Natural killer cell treated with Interleukin-12 subunit alpha and Interleukin-12 subunit beta and Interleukin-15 and Interleukin-18, amount 100 ng/mL, for 72 hours (primary cell): ENCODE measurements at places on chromosomes 5 and 9.

DNA sequence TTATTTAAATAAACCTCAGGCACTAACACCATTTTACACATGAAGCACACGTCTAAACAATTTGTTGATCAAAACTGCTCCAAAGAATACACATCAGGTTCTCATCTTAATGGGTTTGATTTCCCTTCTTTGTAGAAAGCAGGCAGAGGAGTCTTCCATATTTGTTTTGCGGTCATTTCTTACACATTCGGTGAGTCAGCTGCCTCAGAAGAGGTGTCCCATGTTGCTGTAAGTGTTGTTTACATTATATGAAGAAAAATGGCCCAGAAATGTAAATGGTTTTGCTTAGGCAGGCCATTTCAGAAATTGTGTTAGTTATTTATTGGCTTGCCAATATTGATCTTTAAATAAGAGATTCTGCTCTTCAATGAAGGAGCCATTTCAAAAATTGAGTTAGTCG lies 325.8 kb downstream of the TENT4A start:
- DNase-seq = no peak

DNA sequence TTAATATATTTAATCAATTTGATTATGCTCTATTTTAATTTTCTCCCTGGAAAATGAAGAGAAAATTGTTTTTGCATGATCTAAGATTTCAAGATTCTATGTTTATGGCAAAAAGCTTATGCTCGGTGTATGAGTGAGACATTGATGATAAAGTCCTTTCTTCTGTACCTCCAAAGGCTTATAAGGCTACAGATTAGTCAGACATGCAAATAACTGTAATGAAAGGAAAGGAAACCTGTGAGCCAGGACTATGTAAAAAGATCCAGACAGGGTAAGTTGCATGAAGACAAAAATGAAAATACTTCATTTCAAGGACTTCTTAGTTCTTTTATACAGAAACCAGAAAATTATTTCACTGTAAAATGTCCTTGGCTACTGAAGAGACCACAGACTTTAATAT lies 52.2 kb upstream of the EDIL3 start:
- no peak for DNase-seq

- DNase-seq = no peak
These were observed 123.0 kb downstream of the ADAMTSL1 start for GRCh38 chr9:18596920-18597319.

DNA sequence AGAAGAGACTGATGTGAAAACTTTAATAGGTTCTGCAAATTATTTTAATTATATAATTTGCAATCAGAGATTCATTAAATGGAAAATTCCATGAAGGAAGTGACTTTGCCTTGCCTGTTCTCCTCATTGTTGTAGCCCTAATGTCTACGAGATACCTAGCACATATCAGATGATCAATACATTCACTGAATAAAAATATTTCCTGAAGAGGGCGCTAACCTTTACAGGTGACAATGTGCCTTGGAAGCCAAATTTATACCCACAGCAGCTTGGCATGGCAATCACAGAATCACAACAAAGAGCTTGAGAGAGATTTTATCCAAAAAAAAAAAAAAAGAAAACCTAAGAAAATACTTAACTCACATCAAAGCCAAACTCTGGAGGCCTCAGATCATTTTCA lies 17.4 kb downstream of the HAUS6 start:
- DNase-seq = no peak

DNA sequence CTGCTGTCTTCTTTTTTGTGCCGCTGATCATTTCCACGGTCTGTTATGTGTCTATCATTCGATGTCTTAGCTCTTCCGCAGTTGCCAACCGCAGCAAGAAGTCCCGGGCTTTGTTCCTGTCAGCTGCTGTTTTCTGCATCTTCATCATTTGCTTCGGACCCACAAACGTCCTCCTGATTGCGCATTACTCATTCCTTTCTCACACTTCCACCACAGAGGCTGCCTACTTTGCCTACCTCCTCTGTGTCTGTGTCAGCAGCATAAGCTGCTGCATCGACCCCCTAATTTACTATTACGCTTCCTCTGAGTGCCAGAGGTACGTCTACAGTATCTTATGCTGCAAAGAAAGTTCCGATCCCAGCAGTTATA lies 17.1 kb downstream of the F2R start:
- DNase-seq = peak; percentile 76

- DNase-seq = no peak
These were observed 170.2 kb upstream of the POU5F2 start for GRCh38 chr5:93911609-93912008.
